ENCODE measurements at places on chromosomes 5 and 9.

- no peak for DNase-seq
Measured at GRCh38 chr9:132627106-132627505, 42.7 kb downstream of the DDX31 start.

DNA sequence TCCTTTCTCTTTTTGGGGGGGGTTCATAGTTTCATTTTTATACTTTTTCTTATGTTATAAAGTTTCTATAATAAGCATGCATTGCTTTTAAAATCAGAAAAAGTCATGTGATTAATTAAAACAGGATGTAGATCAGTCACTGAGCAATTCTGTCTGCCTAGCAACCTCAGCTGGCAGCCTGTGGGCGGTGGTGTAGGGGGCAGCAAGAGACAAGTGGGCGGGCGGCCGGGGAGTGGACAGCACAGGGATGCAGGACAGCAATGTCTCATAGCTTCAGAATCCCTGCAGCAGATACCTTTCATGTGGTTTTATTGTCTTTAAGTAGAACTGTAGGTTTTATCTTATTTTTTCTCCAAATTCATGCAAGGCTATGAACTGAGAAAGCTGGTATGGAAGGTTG lies 101.9 kb upstream of the S1PR3 start:
- DNase-seq, result no peak

GRCh38 chr5:140108093-140109017 lies 5.6 kb upstream of the PURA start:
- no peak for DNase-seq

DNA sequence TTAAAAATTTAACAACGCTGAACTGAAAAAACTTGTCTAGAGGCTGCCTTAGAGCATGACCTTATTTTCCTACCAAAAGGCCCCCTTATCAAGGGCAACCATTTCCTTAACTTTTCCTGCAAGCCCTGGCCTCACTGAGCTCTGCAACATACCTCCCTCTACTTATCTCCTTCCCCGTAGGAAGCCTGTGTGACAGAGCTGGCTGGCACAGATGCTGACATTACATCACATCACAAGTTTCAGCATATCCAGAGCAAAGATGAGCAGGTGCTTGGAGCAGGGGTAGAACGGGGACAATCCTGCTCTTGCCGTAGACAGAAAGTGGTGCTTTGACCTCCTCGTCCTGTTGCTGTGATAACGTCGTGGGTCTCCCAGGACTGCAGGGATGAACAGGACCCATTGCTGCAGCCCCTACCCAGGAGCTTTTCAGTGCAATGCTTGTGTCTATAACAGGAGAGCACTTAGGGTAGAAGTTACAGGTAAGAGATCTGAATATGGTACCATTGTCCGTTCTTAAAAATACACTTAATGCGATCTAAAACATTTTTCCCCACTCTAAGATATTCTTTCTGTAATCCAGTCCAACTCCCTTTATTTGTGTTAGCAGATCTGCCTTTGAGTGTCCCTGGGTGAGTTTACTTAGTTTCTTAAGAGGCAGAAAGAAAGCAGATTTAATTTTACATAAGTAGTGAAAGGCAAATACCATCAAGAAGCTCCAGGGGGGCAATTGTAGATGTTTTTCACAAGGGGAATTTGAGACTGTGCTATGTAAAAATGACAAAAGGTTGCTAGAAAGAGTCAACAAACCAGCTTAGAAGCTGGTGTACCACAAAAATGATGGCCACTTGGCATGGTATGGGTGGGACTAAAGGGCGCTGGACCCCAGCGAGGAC lies 101.9 kb upstream of the EFNA5 start:
- no peak for DNase-seq

DNA sequence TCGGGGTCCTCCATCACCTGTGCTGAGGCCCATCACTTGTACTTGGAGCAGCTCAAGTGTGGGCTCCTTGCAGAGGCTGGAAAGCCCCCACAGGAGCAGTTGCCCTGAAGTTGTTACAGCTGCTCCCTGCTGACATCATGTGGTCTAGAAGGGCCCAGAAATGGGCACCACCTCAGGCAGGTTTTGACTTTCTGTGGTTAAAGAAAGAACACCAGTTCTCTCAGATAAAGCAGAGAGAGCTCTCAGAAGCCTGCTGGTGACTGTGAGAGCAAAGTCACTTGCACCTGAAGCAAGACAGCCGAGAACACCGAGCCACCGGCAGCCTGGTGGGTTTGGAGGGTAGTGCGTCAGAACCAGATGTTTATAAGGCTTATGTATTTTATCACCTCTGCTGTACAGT lies 70.4 kb downstream of the MVB12B start:
- DNase-seq, result peak; percentile 55

GRCh38 chr5:88428633-88429032 lies 160.0 kb upstream of the TMEM161B start:
- no peak for DNase-seq

- DNase-seq, result peak; percentile 33
Measured at GRCh38 chr5:133423618-133424282, 188.6 kb downstream of the FSTL4 start.

- no peak for DNase-seq
Measured at GRCh38 chr5:68529581-68529980, 314.0 kb downstream of the PIK3R1 start.

GRCh38 chr5:149205625-149206523 lies 64.6 kb downstream of the ABLIM3 start:
- DNase-seq, result no peak

GRCh38 chr9:132560616-132561202 lies 21.7 kb upstream of the BARHL1 start:
- DNase-seq, result no peak

GRCh38 chr5:132090107-132090506 lies 16.5 kb downstream of the CSF2 start:
- DNase-seq, result no peak

- no peak for DNase-seq
Measured at GRCh38 chr9:104025104-104025503, 69.0 kb upstream of the SMC2 start.

DNA sequence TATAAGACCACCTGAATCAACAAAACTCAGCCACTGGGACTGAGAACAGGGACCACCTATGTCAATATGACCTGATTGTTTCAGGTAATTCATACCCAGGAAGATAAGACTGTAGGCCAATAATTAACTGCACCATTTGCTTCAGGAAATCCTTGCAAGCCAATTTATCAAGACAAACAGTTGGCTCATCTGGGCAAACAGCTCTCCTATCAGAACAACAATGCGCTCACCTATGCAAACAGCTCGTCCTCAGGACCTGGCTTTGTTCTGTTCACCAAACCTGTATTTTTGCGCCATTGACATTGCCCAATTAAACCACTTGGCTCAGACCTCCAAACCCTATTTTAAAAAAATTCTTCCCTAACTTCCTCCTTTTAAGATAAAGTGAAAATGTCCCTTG lies 92.3 kb upstream of the MARCHF11 start:
- DNase-seq, result no peak

- no peak for DNase-seq
Measured at GRCh38 chr5:132065351-132065937, 5.0 kb downstream of the IL3 start.

DNA sequence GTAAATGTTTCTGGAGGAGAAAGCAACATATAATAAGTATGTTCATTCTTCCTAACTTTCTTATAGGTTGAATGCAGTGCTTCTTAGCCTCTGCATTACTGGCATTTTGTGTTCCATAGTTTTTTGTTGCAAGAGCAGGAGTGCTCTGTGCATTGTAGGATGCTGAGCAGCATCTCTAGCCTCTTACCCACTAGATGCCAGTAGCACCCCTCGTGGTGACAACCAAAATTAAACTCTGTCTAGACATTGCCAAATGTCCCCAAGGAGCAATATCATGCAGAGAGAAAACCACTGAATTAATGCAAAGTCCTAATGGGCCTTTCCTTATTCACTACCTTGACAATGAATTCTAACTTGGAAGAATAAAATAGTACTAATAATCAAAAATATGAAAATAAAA lies 147.0 kb downstream of the GLIS3 start:
- DNase-seq, result no peak

- no peak for DNase-seq
Measured at GRCh38 chr5:137808503-137809135, 54.5 kb upstream of the HNRNPA0 start.

GRCh38 chr5:76986825-76987526 lies 34.1 kb downstream of the CRHBP start:
- DNase-seq, result no peak

DNA sequence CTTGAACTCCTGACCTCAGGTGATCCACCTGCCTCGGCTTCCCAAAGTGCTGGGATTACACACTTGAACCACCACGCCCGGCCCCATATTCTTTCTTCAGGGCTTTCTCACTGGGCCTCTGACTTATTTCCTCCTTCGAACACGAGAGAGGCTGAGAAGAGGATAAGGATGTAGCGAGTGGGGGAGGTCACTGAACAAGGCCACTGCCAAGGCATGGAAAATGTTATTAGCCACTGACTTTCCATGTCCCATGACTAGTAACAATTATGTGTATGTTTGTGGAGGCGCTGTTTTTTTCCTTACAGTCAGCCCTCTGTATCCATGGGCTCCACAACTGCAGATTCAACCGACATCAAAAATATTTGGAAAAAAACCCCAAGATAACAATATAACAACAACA lies 12.3 kb upstream of the FCHSD1 start:
- DNase-seq, result no peak

GRCh38 chr5:78690253-78690972 lies 41.8 kb upstream of the LHFPL2 start:
- DNase-seq, result no peak

DNA sequence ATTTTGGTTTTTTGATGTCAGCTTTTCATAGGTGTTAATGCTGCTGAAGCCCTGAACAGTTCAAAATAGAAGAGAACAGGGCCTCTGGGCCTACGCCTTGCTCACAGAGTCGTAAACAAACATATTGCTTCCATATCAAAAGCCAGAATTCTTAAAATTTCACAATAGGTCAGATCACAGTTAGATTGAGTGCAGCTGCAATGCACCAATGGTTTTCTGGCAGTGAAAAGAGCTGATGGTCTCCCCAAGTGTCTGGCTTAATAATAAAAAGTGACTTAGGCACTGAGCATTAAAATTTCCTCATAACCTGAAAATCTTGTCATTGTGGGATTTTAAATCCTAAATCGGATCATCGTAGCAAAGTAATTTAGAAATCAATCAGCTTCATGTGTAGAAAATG lies 493.0 kb downstream of the CAAP1 start:
- DNase-seq, result no peak

DNA sequence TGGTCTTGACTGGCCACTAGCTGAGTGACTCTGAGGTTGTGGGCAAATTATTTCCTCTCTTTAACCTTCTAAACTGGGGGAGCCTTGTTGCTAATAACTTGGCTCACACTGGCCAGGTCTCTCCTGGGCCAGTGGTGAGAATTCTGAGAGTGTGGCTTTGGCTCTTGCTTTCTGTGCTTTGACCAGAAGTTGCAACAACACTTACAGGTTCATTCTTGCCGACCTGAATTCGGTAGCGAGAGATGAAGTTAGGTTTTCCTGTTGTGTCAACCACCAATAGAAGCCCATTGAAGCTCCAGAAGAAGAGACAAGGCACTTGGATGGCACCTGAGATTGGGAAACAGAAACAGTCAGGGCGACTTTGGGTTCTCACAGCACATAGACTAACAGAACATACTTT lies 19.8 kb downstream of the FAXDC2 start:
- DNase-seq, result no peak

GRCh38 chr9:83280268-83280667 lies 217.3 kb upstream of the RASEF start:
- no peak for DNase-seq

DNA sequence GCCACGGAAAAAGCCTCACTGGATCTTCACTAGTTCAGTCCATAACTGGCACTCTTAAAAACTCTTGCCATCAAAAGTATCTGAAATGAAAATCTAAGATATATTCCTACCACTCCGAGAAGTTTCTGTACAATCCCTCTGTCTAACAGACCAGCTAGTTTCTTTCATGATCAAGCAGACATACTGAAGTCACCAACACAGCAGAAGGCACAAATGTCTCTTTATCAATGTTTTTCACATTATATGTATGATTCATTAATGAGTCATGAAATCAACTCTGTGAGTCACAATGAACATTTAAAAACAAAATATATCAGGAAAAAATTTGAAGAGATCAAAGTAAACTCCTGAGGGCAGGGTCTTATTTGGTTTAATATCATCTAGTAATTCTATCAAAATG lies 50.8 kb downstream of the F2R start:
- no peak for DNase-seq

DNA sequence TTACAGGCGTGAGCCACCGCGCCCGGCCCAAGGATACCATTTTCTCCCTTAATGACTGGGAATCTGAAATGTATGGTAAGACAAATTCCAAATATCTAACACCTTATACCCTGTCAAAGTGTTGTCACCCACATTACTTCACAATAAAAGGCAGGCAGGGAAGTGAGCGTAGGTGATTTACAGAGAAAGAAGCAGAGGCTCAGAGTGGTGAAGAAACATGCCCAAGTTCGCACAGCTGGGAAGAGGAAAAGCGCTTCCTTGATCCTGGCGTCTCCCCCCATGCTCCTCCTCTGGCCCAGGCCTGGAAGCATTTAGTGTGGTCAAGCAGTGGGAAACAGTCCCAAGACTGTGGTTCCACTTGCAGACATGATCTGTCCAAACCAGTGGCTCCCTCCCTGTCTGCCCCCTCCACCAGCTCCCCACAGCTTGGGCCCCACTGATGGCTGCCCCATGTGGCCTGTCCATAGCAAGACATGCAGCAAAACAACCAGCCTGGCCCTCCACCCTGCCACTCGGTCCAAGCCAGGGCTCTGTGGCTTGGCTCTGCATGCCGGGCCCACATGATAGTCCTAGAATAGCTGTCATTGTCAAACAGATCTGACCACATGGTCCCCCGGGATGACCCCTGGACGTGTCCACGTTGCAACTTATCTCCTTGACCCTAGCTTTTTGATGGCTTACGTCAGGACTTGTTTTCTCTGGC lies 107.2 kb downstream of the TTLL11 start:
- no peak for DNase-seq

DNA sequence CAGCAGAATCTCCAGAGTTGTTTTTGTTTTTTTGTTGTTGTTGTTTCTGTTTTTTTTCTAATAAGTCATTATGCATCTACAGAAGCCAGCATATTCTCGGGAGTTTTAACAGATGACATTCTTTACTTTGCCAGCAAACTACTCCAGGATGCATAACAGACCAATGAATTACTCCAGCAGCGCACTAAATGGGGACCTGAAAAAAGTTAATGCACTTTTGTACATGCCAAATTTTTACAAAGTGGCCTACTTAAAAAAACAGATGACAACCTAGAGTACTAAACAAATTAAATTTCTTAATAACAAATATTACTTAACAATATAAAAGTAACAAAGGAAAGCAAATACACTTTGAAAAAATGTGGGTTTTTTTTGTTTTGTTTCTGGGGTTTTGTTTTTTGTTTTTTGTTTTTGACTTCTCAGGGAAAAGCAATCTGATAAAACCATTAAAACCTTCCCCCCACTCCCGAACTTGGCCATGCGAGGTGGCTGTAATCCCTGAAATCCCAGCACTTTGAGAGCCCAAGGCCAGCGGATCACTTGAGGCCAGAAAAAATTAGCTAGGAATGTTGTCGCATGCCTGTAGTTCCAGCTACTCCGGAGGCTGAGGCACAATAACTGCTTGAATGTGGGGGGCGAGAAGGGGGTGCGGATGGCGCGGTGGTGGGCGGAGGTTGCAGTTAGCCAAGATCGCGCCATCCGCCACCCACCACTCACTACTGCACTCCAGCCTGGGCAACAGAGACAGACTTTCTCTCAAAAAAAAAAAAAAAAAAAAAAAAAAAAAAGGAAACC lies 352.4 kb downstream of the CETN3 start:
- no peak for DNase-seq

GRCh38 chr9:1050125-1050895 lies at the start of gene DMRT2:
TSS of gene DMRT2 (plus strand) at chr9:1050357. CDS start at chr9:1051614, 1,257 bp downstream.
- DNase-seq, result no peak

GRCh38 chr5:104909803-104910202 lies 1347.2 kb upstream of the NUDT12 start:
- no peak for DNase-seq

All from stimulated activated CD8-positive, alpha-beta memory T cell treated with anti-CD3 and anti-CD28 coated beads, Interleukin-7, amount 100 ng/mL, for 48 hours (primary cell).